ENCODE measurements at places on chromosomes 4 and X.

DNA sequence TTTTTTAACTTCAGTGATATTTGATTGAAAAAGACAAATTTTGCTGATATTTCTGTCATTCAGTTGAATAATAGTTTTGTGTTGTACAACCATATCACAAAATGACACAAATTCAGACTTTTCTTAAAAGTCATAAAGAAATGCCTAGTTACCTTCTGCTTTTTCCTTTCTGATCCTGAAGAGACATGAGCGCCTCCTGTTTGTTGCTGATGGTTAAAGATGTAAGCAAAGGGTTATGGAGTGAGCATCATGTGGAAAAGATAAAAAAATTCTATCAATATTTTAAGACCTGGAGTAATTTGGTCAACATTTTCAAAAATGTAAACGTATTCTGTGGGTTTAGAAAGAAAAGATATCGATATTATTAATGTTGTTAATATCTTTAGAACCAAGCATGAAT is 669.9 kb upstream of the NR3C2 start:
- DNase-seq: no peak

DNA sequence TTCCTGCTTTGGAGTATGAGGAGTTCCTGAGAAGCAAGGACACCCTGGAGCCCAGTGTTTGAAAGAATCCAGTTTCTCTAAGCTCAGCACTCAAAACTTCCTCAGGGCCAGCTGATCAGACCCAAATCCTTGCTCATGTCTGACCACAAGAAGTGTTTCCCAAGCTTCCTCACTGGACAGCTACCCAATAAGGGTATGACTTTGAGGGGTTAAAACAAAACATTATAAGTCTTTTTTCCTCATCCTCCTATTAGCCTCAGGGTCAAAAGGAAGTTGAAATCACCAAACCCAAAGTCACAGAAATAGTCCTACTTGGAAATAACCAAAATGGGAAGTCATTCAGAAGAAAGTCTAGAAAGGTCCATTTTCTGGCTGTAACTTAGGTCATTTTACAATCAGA is 13.7 kb downstream of the ZBTB33 start:
- DNase-seq: no peak

GRCh38 chrX:106300239-106300638 is 132.1 kb downstream of the PWWP3B start:
- DNase-seq: no peak

DNA sequence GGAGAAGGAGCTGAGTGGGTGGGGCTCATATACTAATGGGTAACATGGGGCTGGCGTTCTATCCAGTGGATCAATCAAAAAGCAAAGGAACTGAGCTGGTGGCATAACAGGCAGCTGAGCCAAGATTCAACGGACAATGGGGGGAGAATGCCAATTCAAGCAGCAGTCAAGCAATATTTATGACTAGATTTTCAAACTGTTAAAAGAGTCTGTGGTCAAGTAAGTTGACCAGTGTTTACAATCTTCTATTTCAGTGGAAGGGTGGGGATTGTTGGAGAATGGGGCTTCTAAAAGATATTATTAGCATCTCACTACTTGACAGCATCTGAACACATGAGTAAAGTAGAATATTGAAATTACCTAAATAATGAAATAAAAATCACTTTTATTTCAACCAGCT is 64.9 kb upstream of the SCRG1 start:
- no peak for DNase-seq

GRCh38 chrX:19625612-19626011 is 110.3 kb upstream of the MAP3K15 start:
- DNase-seq: peak; percentile 58
